Amniotic epithelial cell (primary cell): ENCODE measurements at places on chromosomes 7 and 10.
A peak's percentile ranks its signal among the peaks of the same experiment; 100 is the strongest.

GRCh38 chr7:116552602-116553001 lies 27.8 kb downstream of the CAV1 start:
- DNase-seq: no peak

GRCh38 chr7:5232485-5232837 lies 42.4 kb downstream of the WIPI2 start:
- DNase-seq: no peak

- DNase-seq: peak; percentile 45
These were observed 5.9 kb downstream of the KCP start for GRCh38 chr7:128904381-128905197.

GRCh38 chr10:112816891-112817290 lies 133.2 kb upstream of the TCF7L2 start:
- no peak for DNase-seq

DNA sequence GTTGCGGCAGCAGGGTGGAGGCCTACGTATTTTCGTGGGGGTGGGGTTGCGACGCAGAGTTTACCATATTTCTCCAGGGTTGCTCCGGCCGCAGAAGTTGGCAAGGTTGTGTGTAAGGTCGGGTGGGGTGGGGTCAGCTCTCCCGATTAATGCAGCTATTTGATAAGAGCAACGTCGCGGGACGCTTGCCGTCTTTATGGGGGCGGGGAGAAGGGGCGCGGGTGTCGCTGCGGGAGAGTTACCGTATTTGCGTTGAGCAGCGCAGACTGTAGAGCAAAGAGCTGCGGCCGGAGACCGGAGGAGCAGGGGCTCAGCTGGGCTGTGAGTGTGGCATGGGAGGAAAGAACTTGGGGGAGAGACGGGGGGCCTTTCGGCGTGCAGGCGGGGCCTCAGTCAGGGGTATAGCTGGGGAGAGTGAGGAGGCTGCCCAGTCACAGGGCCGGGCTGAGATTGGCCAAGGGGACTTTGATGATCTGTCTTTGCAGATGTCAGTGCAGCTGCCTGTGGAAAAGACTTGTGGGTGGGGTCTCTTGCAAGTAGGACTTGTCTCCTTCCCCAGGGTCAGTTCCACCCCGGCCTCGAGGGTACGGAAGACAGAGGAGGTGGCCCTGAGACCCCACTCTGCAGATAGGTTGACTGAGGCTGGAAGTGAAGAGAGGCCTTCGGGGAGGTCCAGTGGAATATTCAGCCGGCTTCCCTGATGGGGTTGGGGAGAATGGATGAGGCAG lies 26.6 kb downstream of the ZNF775 start:
- peak; percentile 41 for DNase-seq

GRCh38 chr10:3740157-3740871 lies 44.7 kb downstream of the KLF6 start:
- DNase-seq: peak; percentile 96

DNA sequence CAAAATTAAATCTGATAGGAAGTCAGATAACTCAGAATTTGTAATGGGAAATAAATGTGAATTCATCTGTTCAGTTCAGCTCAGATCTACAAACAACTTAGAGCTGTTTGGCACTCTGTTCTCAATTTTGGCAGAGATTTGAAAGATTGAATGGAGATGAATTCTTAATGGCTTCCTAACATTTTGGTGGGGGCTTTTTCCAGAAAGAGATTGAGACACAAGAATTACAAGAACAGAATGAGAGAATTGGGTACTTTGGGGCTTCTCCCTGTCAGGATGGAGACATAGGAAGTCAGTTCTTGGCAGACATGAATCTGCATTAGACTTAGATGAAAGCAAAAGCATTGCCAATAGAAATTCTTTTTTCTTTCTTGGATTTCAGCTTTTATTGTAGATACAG lies 39.0 kb upstream of the PTPRZ1 start:
- no peak for DNase-seq

GRCh38 chr10:51821045-51821444 lies 121.7 kb upstream of the CSTF2T start:
- DNase-seq: no peak

DNA sequence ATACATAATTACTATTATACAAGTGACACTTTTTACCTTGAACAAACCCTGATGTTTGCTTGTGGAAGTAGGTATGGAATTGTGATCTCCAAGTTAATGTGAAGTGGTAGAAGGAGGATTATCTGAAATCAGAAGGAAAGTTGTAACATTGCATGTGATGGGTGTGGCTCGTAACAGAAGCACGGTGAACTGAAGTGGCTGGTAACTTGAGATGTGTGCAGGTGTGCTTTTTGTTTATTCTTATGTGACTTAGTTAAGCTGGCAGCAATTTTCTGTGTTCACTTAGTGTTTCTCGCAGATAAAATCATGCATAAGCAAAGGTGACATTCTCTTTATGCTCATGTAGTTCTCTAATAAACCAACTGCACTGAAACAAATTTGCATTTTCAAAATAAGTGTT lies 82.3 kb downstream of the ZEB1 start:
- no peak for DNase-seq

DNA sequence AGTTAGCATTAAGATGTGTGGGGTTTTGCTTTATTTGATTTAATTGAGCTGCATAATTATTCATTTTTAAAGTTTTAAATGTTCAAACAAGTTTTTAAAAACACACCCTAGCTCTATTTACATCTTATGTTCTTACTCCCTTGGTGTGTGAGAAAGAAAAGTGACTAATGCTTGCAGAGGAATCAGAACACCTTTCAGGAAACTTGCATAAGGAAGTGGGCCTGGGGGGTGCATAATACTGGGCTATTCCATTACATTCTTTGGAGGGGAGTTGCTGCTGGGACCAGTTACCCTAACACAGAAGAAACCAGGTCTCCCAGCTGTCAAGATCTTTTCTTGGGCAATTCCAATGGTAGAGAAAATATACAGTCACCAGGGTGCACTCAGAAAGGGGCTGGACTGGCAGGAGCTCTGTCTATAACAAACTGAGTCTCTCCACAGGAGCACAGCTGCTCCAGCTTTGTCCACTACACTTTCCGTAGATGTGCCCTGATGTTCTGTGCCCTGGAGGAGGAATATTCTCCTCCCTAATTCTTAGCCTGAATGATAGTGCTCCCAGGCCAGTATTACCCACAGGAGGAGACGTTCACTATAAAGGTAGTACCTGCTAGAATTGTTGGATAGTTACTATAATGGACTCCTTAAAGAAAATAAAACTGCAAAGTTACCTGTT lies 304.2 kb downstream of the CDC14C start:
- DNase-seq: no peak

DNA sequence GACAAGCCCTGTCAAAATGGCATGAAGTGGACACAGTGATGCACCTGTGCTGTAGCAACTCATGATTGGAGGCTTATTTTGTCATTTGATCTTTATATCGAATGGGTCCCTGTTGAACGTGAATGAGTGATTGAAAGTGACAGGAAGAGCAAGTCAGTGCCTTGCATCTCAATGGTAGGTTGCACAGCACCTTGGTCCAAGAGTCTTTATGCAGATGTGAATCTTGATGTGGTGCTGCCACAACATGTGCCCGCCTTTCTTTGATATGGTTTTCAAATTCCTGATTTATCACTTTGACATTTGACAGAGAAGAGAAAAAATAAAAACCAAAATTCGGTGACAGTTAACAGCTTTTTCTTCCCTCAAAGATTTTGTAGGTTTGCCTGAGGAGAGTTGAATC lies 1182.4 kb downstream of the DNAJB9 start:
- DNase-seq: no peak

DNA sequence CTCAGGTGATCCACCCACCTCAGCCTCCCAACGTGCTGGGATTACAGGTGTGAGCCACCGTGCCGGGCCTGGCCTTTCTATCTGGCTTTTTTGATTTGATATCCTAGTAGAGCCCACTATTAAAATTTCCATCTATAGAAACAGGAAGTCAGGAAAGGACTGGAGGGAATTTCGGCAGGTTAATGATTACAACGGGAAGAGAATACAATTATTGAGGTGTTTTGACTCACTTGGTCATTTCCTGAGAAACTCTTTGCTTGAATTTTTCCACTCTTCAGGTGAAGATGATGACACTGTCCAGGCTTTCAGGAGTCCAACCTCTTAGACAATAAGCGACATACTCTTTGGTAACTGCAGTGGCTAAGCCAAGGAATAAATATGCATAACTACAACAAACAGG lies 1.1 kb upstream of the MKLN1 start:
- no peak for DNase-seq

DNA sequence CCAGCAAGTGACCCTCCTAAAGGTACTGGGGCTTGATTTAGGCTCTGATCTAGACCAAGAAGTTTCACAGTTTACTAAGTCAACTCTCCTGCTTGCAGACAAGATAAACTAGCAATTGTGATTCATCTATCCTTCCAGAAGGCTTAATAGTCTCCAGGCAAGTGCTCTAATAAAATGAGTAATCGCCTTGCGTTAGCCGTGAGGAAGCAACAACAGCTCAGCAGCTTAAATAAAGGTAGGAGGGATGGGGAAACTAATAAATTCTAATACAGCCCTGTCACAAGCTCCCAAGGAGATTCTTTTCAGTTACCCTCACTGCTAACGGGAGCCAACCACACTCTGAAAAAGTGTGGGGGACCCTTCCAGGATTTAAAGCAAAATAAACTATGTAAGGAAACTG lies 48.4 kb downstream of the FRMD4A start:
- DNase-seq: peak; percentile 63

DNA sequence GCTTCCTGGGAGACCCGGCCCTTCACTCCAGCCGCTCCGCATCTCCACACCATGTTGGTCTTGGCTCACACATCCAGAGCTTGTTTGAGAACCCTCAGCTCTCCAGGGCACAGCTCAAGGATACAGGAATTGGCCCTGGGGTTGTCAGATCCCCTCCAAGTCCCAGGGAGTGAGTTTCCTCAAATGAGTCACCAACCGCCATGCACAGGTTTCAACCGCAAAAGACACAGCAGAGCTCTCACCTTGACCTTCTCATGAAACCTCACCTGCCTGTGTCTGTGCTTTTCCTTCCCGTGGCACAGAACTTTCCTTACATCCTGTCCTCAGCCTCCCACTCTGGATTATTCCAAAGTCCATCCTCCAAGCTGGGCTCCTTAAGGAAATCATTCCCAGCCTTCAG lies 20.6 kb downstream of the AZGP1 start:
- no peak for DNase-seq

DNA sequence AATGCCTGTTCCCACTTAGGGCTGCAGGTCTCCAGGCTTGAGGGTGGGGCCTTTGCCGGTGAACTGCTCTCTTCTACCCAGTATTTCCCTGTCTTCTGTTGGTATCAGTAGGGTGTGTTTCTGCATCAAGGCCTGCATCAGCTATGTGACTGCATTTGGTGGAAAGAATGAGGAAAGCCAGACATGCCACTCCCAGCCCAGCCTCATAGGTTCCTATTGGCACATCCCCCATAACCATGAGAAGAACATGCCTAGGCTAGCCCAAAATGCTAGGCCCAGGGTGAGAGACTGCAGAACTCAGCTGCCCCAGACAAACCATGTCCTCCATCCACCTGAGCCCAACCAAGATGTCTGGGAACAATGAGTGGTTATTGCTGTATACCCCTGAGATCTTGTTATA lies 380.3 kb upstream of the ADARB2 start:
- no peak for DNase-seq

DNA sequence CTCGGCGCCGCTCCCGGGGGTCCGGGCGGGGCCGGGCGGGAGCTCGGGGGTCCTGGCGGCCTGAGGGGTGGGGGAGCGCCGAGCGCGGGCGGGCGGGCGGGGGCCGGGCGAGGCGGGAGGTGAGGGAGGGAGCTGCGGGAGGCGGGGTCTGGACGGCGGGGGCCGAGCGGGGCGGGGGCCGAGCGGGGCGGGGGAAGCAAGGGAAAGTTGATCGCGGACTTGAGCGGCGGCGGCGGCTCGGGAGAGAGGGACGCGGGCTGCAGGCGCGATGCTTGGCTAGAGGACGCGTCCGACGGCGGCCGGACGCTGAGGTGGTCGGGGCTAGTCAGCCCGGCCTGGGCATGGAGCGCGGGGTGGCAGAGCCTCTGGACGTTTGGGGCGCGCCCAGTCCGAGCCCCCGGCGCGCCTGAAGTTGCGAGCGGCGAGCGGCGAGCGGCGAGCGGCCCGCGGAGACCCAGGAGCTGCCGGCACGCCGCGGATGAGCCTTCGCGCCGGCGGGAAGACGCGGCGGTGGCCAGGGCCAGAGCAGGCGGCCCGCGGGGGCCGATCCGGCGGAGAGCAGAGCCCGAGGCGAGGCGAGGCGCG lies at the start of gene CDH23:
Gene CDH23 (plus strand): TSS at position 210 of the 585 bp plus-strand sequence. CDS start 42,912 bp downstream, outside the sequence.
- no peak for DNase-seq

- DNase-seq: no peak
These were observed 33.1 kb upstream of the RPA3 start for GRCh38 chr7:7751243-7752092.
